BE2C (cell line): ENCODE measurements at places on chromosomes 1 and 21.

GRCh38 chr1:180003026-180003695 is 48.6 kb downstream of the CEP350 start:
- DNase-seq = no peak

GRCh38 chr1:16922466-16922865 is 735 bp downstream of the CROCC start:
- no peak for DNase-seq

- DNase-seq = no peak
Observed at GRCh38 chr1:189434461-189434860, 1043.2 kb downstream of the BRINP3 start.

- DNase-seq = peak; percentile 89
Observed at GRCh38 chr21:31530897-31531705, 128.4 kb upstream of the SOD1 start.

DNA sequence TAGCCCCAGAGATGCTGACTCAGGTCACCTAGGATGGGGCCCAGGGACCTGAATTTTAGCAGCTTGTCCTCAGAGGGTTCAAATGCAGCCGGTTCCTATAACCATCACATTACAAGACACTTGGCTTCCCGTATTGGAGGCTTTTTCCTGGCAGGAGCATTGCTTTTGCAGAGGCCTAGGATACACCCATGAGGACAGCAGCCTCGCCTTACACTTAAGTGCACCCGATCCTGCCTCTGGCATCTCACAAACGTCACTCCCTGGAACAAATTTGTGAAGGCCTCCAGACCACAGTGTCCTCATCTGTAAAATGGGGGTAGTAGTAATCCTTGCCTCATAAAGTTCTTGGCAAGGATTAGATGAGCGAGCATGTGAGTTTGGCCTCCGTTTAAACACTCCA is 130.0 kb downstream of the KAZN start:
- no peak for DNase-seq

DNA sequence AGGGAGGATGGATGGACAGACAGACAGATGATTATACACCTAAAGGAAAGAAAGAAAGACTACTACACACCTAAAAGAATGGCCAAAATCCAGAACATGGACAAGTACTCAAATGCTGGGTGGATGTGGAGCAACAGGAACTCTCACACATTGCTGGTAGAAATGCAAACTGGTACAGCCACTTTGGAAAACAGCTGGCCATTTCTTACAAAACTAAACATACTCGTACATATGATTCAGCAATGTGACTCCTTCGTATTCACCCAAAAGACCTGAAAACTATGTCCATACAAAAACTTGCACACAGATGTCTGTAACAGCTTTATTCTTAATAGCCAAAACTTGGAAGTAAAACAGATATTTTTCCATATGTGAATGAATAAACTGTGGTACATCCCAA is 51.3 kb downstream of the PRPF38A start:
- no peak for DNase-seq

DNA sequence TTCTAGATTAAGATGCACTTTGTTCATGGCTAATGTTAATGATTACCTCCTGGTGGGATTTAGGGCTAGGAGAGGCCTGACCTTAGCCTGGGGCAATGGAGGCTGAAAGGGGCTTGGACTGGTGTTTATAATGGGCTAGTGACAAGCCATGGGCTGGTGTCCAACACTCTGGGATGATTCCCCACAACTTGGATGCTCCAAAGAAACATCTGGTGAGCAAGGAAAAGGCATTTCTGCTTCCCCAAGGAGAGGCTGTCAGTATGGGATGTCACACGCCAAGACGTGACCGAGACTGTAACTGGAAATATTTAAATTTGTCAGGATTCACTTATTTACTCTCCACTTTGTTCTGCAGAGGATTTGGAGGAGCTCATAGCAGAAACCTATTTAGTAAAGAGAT is 45.2 kb downstream of the PTPRU start:
- no peak for DNase-seq

- no peak for DNase-seq
Observed at GRCh38 chr1:23434260-23434775, 9.8 kb upstream of the TCEA3 start.
